ENCODE measurements at places on chromosomes 7 and 10. TPM values are rescaled to one million over a fixed set of nuclear protein-coding genes. Genes with fewer than 3 reads are reported as not detected.

LHFPL3 gene
- total RNA-seq = not detected

SLC26A5 gene
- 0.35 TPM for total RNA-seq

GNGT1 gene
- 0.11 TPM for total RNA-seq

TMEM229A gene
- total RNA-seq = 0.31 TPM

GRCh38 chr7:30813466-30813865 lies 42.2 kb downstream of the MINDY4 start:
- DNase-seq = no peak

GRCh38 chr10:124621637-124622036 lies 122.5 kb downstream of the FAM53B start:
- DNase-seq = no peak

DNA sequence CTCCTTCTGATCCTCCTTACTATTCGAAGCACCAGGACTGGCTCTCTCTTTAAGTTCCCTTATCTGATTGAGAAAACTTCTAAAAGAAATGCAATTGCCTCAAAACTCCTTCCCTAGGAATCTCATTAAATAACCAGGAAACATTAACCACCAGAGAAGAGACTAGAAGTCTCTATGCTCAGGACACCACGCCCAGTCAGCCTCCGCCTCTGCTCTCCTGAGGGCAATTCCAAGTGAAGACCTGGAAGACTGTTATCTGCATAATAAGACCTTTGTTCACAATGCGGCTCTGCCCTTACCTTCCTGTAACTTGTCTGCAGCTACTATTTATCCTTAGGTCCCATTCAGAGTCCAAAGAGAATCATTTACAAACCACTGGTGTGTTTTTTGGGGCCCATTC lies 78.8 kb downstream of the ELMO1 start:
- DNase-seq = peak; percentile 56

GRCh38 chr10:127585519-127586023 lies 36.5 kb downstream of the NPS start:
- no peak for DNase-seq

GRCh38 chr10:2817940-2818636 lies 249.3 kb upstream of the PFKP start:
- DNase-seq = no peak

GRCh38 chr7:29202651-29203069 lies 8.1 kb downstream of the CHN2 start:
- no peak for DNase-seq

GRCh38 chr7:93430917-93431588 lies 143.5 kb downstream of the CALCR start:
- no peak for DNase-seq

- no peak for DNase-seq
These were observed 72.2 kb upstream of the ZNF479 start for GRCh38 chr7:57204411-57204811.

DNA sequence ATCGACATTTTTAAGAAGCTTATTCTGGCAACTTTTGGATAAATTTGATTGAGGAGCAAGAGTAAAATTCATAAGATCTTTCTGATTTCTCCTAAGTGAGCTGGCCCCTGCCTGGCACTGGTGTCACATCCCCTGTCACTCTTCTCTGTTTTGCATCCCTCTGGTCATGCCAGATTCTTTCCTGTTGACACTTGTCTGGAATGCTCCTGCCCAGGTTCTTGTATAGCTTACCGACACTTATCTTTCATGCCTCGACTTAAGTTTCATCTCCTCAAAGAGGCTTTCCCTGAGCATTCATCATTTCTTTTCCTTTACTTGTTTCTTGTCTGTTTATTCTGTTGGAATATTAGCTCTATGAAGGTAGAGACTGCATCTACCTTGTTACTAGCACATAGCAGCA lies 22.2 kb upstream of the AASS start:
- DNase-seq = no peak

DNA sequence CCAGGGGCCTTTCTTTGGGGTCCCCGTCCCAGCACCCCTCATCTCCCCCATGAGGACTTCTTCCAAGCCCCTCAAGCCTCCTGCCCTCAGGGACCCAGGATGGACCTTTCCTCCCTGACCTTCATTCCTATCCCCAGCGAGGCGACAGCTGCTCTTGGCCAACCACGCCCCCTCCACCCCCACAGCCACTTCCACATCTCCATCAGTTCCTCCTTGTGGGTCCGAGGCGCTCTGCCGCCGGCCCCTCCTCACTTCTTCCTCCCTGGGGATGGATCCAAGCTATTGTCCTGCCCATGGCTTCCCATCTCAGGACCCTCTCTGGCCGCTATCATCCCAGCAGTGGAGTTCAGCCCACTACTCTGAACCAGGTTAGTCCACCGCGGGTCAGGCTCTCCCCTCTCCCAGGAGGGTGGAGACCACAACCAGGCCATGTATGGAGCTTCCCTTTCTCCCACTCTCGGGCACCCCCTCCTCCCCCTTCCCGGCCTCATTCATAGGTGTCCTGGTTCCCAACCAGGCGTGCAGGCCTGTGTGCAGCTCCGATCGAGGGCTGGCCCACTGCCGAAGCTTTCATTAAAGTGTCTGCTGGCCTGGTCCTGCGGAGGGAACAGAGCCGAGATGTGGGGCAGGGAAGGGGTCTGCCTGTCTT lies 1.7 kb upstream of the SH2B2 start:
- DNase-seq = no peak
